Stimulated activated CD4-positive, alpha-beta T cell treated with anti-CD3 and anti-CD28 coated beads, TNF-alpha, amount 100 ng/mL, for 1 hour (primary cell): ENCODE measurements at places on chromosomes 1 and 21.

- DNase-seq, result no peak
Measured at GRCh38 chr1:54112705-54113368, 40.0 kb downstream of the CDCP2 start.

GRCh38 chr1:188782220-188782841 lies 1695.3 kb downstream of the BRINP3 start:
- DNase-seq, result no peak

GRCh38 chr1:112990271-112990670 lies 34.3 kb upstream of the SLC16A1 start:
- DNase-seq, result no peak

- no peak for DNase-seq
Measured at GRCh38 chr1:14875524-14876509, 277.3 kb downstream of the KAZN start.

- DNase-seq, result no peak
Measured at GRCh38 chr21:21713651-21714180, 715.5 kb downstream of the NCAM2 start.

DNA sequence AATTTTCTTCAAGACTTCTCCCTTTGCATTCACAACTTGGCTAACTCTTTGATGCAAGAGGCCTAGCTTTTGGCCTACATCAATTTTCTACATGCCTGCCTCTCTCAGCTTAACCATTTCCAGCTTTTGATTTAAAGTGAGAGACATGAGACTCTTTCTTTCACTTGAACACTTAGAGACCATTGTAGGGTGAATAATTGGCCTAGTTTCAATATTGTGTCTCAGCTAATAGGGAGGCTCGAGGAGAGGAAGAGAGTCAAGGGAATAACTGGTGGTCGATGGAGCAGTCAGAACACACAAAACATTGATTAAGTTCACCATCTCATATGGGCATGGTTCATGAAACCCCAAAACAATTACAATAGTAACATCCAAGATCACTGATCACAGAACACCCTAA lies 225.5 kb downstream of the TPR start:
- DNase-seq, result no peak

DNA sequence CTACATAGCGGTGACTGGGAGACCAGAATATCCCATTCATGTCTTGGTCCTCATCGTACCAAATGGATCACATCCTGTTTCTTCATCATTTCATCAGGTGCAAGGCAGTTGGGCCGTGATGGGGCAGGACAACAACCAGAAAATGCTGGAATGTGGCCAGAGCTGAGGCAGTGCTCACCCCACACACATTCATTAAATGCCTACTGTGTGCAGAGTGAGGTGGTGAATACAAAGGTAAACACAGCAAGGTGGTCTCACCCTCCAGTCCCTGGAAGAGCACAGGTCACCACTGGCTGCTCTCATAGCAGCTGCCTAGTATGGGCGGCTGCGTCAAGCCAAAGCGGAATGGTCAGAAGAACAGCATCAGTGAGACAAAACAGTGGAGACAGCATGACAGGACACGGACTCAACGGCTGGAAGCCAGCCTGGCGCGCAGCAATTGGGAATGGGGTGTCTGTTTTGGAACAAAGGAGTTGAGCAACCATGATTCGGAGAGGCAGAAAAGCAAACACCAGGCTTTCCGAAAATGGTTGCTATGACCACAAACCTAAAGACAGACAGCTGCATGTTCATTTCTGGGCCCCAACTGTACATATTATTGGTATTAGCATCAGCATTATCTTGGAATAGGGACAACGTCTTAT lies 5.6 kb upstream of the ADAMTSL4 start:
- no peak for DNase-seq

- no peak for DNase-seq
Measured at GRCh38 chr1:27342391-27342777, 562 bp downstream of the SYTL1 start.

DNA sequence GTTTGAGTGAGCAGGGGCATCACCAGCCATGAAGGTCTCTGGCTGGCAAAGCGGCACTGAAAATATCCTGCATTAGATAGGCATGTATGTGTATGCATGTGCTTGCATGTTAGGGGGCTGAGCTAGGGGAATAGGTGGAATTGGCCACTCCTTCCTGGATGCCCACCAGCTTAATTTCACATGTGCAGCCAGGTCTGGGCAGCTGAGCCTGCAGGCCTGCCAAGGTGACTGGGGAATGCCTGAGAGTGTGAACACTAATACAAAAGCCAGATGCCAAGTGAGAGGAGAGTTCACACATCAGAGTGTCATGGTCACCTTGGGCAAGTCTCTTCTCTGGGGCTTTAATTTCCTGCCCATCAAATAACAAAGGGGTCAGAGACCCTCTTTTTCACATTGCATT lies 155.9 kb downstream of the HIVEP3 start:
- no peak for DNase-seq

GRCh38 chr1:16245476-16246196 lies 8.7 kb upstream of the CPLANE2 start:
- DNase-seq, result no peak

- no peak for DNase-seq
Measured at GRCh38 chr1:52792036-52792435, 50.5 kb upstream of the ZYG11A start.

DNA sequence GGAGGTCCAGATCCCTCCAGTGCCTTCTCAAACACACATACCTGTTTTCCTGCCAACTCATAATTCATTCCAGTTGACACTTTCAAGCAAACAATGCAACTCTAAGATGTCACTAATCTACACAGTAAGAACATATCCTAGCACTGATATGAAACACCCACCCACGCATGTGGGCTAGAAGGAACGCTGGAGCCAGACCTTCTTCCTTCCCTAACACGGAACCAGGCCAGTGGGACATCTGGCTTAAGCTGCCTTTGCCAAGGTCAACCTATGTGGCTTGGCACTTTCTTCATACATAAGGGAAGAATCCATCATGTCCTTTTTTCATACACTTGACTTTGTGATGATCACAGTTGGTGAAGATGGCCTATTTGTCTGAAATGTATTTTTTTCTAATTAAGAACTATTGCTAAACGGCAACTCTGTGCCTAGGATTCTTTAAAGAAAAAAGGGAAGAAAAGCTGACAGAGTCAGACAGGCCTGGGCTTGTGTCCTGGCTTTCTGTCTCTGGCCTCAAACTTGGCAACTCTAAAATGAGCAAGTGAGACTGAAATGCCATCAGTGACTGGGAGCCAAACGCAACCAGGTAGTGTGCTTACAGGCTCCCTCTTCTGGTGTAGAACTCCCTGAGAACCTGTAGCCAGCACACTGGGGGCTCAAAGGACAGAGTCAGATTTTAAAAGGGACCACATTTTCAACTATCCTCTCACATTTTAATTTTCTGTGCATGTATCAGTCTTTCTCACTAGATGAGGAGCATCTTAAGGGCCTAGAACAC lies 92.6 kb upstream of the BEND5 start:
- DNase-seq, result no peak

- peak; percentile 66 for DNase-seq
Measured at GRCh38 chr1:61077676-61078541, 4.5 kb upstream of the NFIA start.

- no peak for DNase-seq
Measured at GRCh38 chr1:8384577-8384976, 66.7 kb downstream of the SLC45A1 start.

DNA sequence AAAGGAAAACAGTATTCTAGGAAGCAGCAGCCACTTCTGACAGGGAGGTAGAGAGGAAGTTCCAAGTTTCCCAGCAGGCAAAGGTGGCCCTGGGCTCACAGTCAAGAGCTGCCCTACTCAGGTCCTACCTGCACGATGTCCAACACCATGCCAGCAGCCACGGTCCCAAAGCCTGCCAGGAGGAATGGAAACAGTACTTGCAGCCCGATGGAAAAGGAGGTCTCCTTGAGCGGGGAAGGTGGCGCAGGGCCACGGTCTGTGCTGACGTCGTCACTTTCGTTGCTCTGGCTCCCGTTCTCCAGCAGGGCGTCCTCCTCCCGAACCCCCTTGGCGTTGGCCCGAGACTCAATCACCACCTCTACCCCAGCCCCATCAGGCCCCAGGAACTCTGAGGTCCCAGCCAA lies 3.1 kb downstream of the SLC41A1 start:
- DNase-seq, result no peak

DNA sequence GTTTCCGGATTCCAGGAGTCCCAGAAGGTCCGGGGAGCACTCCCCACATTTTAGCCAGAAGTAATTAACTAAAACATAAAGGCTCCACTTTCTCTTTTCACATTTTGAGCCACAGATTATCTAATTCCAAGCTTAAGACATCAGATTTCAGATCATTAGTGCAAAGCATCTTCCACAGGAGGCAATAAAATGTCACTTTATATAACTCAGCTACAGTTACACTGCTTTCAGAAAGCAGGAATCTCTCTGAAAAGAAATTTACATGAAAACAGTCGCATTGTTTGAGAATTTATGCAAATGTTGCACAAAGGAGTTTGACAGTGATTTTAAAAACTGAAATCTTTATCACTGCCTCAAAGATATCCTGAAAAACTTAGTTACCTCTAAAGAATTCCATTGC lies 99.7 kb downstream of the LMO4 start:
- no peak for DNase-seq
